ENCODE measurements at places on chromosomes 16 and 17.
A peak's percentile ranks its signal among the peaks of the same experiment; 100 is the strongest.

- peak; percentile 62 for DNase-seq
Measured at GRCh38 chr16:57544124-57544653, 1.7 kb downstream of the ADGRG5 start.

DNA sequence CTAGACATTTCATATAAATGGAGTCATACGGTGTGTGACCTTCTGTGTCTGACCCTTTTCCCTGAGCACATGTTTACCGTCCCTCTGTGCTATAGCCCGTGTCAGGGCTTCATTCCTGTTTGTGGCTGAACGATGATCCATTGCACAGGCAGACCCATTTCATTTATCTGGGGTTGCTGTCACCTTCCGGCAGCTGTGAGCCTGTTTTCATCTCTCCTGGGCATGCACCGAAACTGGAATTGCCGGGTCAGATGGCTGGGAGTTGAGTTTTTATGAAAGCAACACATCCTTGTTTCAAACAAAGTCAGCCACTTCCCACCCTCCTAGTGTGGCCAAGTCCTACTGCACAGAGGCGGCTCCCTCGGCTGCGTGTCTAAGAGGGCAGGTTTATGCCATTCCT, 25.5 kb downstream of the BAIAP2 start:
- no peak for DNase-seq

DNA sequence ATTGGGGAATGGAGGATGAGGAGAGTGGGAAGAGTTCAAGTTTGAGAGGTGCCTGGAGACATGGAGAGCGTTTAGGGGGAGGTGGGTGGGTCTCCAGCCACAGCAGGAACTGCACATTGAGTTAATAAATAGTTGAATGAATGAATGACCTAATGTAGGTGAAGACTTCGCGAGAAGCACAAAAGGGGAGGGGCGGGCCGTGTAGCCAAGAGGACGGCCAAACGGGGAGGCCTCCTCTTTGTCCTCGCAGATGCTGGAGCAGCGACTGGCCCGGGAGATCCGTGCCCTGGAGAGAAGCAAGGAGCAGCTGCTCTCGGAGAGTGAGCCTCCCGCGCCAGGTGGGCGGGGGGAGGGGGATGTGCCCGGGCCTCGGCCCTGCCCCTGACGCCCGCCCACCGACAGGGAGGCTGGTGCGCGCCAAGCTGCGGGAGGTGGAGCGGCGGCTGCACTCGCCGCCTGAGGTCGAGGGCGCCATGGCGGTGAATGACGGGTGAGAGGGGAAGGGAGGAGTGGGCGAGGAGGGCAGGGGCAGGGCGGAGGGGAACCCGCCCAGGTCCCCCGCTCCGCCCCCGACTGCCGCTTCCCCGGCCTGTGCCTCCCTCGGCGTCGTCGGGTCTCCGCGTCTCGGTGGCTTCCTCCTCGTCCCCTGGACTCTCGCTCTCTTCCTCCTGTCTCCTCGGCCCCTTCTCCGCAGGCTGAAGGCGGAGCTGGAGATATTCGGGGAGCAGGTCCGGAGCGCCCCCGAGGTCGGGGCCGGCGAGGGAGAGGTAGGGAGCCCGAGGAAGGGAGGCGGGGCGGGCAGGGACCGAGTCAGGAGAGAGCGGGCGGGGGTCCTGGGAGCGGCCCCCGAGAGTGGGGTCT, 12.9 kb downstream of the SYCE1L start:
- DNase-seq, result no peak

GRCh38 chr16:69942099-69942491, 9.0 kb upstream of the CLEC18A start:
- DNase-seq, result no peak

- DNase-seq, result no peak
Measured at GRCh38 chr16:3086596-3087242, 12.4 kb downstream of the ZSCAN10 start.

DNA sequence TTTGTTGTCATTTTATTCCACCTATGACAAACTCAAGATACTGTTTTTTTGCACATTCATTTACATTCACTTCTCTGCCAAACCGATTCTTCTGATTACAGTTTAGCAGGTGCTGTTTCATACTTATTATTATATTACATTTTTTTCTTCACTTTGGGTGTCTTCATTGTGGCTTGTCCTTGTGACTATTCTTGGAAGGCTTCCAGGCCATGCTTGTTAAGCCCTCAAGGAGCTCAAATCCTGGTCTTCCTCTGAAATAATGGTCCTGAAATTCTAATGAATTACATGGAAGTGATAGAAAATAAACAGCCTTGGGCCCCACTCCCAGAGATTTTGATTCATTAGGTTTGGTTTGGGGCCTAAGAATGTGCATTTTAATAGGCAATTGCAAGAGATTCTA, 1.4 kb downstream of the KRTAP2-4 start:
- no peak for DNase-seq

- no peak for DNase-seq
Measured at GRCh38 chr17:4530799-4531730, 24.1 kb downstream of the MYBBP1A start.

DNA sequence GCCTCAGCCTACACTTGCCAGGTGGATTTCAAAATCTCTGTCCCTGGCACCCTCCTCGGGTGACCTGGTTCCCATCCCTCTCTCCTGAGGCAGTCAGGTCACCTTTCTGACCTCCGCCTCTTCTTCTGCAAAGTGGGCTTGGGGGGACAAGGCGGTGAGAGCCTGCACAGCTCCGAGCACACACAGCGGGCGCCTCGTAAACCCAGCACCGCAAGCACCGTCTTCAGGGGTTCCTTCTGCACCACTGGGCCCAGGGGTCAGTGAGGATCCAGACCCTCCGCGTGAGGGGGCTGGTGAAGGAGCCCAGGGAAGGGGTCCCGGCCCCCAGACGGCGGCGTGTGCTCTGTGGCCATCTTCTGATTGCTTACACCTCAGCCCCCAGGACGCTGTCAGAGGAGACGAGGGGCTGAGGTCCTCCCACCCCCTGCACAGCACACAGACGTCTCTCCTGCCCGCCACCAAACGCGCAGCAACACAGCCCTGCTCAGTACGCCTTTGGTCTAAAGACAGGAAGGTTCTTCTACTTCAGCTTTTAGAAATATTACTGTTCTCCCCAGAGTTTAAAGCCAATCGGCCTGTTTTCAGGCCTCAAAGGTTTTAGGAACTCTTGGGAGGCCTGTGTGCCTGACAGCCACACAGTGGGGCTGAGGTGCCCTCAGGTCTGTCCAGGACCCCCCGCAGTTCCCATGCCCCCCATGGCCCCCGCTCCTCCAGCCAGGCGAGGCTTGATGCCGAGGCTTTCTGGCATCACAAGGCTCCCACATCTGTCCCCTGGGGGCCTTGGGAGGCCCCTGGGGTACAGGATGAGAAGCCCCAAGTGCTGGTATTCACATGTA, 2.7 kb downstream of the CBFA2T3 start:
- DNase-seq, result no peak

GRCh38 chr16:55326261-55327092, 2.5 kb downstream of the IRX6 start:
- DNase-seq, result no peak

- no peak for DNase-seq
Measured at GRCh38 chr16:31177136-31177535, 2.8 kb upstream of the FUS start.

- no peak for DNase-seq
Measured at GRCh38 chr16:10612649-10613179, 32.3 kb upstream of the EMP2 start.

GRCh38 chr16:50743581-50744225, 1.8 kb downstream of the CYLD start:
- DNase-seq, result no peak

- DNase-seq, result peak; percentile 13
Measured at GRCh38 chr17:28147017-28147416, 104.5 kb downstream of the NLK start.

GRCh38 chr17:11331547-11332513, 90.8 kb downstream of the SHISA6 start:
- DNase-seq, result no peak

- DNase-seq, result no peak
Measured at GRCh38 chr16:13519871-13520270, 400.1 kb upstream of the ERCC4 start.

- no peak for DNase-seq
Measured at GRCh38 chr17:34720760-34721159, 141.4 kb downstream of the TMEM132E start.

DNA sequence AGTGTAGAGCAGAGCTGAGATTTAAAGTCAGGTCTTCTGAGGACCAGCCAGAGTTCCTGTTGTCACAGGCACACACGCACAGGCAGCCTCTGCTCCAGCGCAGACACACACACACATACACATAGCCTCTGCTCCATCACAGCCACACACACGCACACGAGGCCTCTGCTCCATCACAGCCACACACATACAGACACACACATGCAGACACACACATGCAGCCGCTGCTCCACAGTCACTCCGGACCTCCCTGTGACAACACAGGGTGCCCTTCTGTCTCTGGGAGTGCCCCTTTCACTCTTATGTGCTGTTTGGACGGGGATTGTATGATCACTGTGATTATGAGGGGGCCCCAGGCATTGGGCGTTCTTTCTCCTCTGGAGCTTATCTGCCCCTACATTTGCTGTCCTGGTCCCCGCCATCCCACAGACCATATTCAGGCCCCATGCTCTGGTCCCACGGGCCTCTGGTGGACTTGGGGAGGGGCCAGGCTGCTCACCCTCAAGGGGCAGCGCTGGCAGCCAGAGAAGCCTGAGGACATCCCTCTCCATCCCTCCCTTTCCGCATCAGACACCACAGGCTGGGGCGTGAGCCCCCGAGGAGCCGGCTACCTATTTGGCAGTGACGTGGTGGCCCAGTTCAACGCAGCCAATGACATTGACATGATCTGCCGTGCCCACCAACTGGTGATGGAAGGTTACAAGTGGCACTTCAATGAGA, 7.5 kb downstream of the TBX6 start:
- DNase-seq, result no peak

- DNase-seq, result peak; percentile 70
Measured at GRCh38 chr16:83771306-83771942, 36.4 kb upstream of the HSBP1 start.

GRCh38 chr17:15943971-15944758, 765 bp upstream of the ADORA2B start:
- DNase-seq, result no peak

DNA sequence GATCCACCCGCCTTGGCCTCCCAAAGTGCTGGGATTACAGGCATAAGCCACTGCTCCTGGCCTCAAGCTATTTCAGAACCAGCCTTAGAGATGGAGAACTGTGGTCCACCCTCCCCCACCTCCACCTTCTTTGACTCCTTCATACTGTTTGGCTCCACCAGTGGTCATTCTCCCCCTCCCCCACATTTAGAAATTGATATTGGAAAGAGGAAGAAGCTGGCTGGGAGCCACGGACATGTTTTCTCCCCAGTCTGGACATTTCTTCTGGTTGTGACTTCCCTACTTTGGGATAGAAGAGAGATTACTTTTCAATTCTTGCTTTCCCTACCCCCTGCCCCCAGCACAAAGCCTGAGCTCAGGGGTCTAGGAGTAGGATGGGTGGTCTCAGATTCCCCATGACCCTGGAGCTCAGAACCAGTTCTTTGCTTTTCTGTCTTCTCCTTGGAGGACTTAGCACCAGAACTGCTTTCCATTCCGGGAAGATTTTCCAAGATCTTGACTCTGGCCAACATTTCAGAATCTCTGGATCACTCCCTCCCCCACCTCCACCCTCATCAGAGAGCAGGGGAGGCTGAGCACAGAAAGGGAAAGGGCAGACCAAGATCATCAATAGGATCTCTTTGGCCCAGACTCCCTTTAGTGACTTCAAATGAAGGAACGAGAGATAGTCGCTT, 16.3 kb downstream of the CAVIN1 start:
- no peak for DNase-seq

- no peak for DNase-seq
Measured at GRCh38 chr17:32684087-32684958, 192.6 kb downstream of the MYO1D start.

Measured in Ammon's horn (tissue), 1 donor.